Stimulated activated naive CD8-positive, alpha-beta T cell treated with anti-CD3 and anti-CD28 coated beads, Interleukin-15, Interleukin-2, amounts not matched to agents 100 U/mL and 50 U/mL, for 24 hours (primary cell): ENCODE measurements at places on chromosomes 6 and 20.

DNA sequence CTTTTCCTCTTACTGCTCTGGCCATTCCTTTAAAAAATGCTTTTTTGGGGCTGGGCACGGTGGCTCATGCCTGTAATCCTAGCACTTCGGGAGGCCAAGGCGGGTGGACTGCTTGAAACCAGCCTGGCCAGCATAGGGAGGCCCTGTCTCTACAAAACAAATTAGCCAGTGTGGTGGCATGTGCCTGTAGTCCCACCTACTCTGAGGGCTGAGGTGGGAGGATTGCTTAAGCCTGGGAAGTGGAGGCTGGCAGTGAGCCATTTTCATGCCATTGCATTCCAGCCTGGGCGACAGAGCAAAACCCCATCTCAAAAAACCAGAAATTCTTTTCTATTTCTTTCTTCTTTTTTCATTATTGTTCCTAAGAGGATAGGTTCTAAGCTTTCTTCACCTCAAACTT lies 36.9 kb upstream of the RNF144B start:
- DNase-seq, result no peak

DNA sequence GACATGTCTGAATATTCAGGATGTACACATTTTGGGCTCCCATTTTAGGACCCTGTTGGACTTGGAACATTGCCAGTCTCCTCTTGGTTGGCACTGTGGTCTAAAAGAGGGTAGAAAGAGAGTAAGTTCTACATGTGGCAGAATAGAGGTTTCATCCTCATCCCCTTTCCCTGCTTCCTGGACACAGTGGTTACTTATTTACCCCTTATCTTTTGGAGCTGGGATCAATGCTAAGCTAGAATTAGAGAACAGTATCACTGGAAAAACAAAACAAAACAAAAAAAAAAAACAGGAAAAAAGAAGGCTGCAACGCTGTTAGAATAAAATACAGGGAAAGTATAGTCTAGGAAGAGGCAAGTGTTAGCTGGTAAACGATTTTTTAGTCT lies 790.6 kb downstream of the MAFB start:
- no peak for DNase-seq

DNA sequence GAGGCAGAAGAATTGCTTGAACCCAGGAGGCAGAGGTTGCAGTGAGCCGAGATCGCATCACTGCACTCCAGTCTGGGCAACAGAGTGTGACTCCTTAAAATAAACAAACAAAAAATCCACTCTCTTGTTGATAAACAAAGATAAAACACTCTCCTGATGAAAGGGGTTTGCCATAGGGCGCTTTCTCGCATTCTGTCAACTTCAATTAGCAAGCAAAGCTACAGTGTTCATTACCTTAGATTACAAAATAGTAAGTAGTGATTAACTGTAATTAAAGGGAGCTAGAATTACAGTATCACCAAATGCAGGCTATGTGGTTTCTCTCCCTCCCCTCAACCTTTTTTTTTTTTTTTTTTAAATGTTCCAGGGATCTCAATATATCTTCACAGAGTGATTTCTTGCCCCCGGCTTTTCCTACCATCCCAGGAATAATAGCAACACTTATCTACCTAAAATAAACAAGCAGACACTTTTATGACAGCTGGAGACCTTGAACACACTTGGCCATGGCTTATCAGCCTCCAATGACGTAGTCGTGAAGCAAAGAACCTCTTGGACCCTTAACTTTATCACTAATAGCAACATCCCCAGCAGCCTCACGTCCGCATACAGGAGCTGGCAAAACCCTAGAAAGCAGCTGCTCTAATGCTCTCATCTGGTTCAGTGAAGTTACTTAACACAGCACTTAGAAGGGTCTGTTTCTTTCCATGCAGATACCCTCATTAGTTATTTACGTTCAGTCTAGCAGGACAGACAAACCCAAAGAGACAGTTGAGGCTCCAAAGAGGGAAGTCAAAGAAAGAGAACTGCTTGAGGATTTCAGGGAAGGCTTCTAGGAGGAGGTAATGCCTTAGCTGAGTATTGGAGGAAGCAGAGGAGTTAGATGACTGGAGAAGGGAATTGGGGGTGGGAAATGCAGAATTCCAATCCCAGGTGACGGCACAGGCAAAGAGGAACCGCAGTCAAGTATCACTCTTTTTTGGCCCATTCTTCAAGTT lies 37.9 kb upstream of the NEDD9 start:
- no peak for DNase-seq

DNA sequence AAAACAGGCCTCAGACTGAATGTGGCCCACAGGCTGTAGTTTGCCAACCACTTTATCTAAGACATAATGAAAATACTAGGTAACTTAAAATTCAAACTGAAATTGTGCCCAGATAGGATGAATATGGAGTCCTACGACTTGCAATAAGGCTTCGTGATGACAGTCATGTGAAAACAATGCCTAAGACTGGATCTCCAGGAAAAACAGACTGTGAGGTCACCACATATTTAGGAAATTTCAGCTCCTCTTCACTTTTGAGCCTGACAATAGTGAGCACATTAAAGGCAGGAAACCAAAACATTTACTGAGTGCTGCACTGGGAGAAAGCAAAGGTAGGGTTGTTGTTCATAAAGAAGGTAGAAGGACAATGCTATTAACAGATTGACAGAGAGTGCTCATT lies 50.0 kb downstream of the RTN4IP1 start:
- DNase-seq, result no peak

DNA sequence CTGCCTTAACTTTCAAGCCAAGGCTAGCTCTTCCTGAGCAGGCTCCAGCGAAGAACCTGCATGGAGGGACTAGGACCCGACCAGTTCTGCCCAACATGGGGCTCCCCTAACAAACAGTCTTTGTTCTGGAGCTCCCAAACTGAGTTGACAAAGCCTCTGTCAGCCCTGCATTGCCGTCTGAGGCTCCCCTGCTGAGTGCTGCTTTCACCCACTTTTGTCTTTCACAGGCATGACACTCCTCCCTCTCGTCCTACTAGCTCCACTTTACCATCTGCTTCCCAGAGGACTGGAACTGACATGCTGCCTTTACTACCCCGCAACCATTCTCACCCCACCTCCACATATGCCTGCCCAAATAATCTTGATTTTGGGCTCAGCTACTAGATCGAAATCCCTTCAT lies 45.1 kb upstream of the B4GALT5 start:
- DNase-seq, result no peak
